ENCODE measurements at places on chromosomes 3 and 15.
A peak's percentile ranks its signal among the peaks of the same experiment; 100 is the strongest.

- DNase-seq = no peak
Observed at GRCh38 chr3:138801792-138802191, 32.9 kb downstream of the PIK3CB start.

DNA sequence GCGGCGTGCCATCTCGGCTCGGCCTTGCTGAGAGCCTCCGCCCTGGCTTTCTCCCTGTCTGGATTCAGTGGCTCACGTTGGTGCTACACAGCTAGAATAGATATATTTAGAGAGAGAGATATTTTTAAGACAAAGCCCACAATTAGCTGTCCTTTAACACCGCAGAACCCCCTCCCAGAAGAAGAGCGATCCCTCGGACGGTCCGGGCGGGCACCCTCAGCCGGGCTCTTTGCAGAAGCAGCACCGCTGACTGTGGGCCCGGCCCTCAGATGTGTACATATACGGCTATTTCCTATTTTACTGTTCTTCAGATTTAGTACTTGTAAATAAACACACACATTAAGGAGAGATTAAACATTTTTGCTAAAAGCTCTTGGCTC lies 54.1 kb downstream of the PLXNA1 start:
- no peak for DNase-seq

DNA sequence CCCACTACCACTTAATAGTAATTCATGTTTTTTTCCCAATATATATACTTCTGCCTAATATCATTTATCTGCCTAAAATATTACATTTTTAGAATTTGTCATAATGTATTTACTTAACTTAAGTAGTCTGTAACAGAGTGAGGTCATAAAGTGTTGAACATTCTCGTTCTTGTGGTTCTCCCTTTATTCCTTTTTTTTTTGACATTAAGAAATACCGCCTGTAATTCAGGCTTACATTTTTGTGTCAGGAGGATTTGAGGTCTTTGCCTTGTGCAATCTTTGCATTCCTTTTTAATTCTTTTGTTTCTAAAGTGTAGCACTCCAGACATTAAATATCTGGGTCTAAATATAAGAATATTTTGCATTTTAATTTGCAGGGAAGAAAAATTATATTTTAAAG lies 315.4 kb downstream of the PTPRG start:
- no peak for DNase-seq

GRCh38 chr15:75721480-75721922 lies 8.9 kb upstream of the CSPG4 start:
- no peak for DNase-seq

GRCh38 chr3:127886956-127887231 lies 28.1 kb upstream of the KBTBD12 start:
- no peak for DNase-seq

GRCh38 chr3:157465741-157466140 lies 29.1 kb downstream of the PTX3 start:
- no peak for DNase-seq

GRCh38 chr3:59456852-59457485 lies 407.1 kb upstream of the CFAP20DC start:
- no peak for DNase-seq

DNA sequence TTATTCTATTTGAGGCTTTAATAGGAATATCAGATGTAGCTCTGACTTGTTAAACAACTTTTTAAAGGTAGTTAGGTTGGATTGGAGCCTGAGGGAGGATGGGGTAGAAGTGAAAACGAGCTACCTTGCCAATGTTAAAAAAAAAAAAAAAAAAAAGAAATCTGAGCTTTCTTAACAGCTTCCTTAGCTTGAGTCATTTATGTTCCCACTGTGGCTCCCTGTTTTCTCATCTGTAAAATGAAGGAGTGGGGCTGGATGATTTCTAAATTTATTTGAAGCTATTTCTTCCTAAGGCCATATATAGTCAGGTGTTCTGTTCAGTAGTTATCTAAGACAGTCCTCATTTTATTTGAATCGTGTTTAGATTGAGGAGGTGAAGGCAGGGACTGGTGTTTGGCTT lies 105.7 kb downstream of the EDEM1 start:
- DNase-seq = no peak

DNA sequence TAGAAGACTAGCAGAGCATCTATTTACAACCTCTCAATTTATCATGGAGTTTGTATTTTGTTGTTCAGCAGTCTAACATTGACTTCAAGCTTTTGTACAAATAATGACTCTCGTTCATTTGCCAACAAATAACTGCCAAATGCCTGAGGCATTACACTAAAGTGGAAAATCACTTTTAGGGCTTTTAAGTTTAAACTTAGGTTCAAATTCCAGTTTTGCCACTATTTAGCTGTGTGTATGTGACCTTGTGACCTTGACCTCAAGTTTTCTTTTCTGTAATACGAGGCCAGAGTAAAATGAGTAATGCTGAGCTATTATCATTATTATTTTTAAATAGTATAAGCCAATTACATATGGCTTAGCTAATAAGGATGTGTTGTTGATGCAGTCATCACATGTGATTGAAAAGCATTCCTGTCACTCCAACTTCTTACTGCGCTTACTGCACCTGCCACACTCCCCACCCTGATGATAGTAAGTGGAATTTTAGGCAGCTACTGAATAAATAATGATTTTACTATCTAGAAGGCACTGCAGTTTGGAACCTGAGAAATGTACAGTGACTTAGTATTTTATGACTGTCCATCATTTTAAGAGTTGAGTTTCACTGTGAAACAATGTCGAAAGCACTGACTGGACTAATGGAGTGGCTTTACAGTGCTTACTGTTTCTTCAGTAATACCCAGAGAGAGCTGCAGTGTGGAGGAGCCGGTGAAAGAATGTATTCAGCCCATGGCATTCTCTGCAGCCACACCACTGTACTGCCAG lies 16.3 kb downstream of the ARL8B start:
- no peak for DNase-seq

DNA sequence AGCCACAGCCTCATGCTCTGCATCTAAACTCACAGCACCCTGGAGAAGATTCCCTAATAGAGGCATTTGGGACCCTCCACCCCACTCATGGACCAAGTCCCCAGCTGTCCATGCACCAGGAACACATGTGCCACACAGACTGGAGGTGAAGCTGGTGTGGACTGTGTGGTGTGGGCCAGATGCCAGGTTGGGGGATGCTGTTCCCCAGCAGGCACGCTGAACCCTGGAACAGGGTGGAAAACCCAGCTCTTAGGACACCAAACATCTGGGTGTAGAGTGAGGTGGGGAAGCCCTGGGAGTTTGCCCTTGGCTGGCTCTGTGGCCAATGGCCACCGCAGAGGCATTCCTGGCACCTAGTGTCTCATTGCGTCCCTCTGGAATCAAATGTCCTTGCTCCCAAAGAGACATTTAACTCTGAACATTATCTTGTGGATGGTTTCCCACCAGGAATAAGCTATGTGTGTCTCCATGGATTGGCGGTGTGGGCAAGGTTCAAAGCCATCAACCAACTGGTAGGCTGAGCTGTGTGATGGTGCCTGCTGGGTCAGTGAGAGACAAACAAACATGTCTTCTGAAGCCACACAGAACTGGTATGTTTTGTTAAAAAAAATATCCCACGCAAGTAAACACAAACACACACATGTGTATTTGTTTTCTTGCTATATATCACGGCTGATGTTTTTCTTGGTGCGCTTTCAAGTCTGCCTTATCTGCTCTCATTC lies 65.0 kb downstream of the EXOG start:
- DNase-seq = no peak

GRCh38 chr3:111884411-111885018 lies 25.4 kb downstream of the PHLDB2 start:
- DNase-seq = no peak

GRCh38 chr15:93610944-93611343 lies 521.9 kb upstream of the RGMA start:
- DNase-seq = no peak

GRCh38 chr3:105829229-105829628 lies 39.6 kb downstream of the CBLB start:
- peak; percentile 10 for DNase-seq

DNA sequence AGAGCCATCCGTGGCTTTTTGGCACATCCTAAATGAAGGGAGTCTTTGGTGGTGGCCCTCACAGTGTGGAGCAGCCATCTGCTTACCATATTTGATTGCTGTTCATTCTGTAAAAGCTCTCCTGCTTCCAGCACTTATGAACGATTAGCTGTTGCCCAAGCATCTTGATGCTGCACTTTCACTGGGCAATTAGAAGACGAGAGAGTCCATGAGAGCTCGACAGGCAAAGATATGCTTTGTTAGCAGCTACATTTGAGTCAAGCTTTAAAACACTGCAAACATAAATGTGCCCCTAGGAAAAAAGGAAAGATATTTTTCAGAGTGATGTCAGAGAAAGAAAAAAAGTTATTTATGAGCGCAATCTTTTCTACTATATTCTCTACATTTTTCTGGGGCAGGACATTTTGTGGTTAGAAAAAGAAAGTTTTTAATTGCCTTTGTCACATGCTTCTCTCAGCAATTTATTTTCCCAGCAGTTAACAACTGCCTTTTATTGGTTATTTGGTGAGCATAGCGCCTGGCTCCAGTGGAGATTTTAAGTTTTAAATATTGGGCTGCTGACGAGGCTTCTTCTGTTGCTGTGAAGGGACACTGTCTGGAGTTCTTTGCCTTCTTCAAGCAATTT lies 468.4 kb downstream of the C3orf38 start:
- no peak for DNase-seq

GRCh38 chr15:81118361-81118760 lies 15.7 kb upstream of the CFAP161 start:
- DNase-seq = no peak

- no peak for DNase-seq
Observed at GRCh38 chr3:177119829-177120228, 77.5 kb downstream of the TBL1XR1 start.

DNA sequence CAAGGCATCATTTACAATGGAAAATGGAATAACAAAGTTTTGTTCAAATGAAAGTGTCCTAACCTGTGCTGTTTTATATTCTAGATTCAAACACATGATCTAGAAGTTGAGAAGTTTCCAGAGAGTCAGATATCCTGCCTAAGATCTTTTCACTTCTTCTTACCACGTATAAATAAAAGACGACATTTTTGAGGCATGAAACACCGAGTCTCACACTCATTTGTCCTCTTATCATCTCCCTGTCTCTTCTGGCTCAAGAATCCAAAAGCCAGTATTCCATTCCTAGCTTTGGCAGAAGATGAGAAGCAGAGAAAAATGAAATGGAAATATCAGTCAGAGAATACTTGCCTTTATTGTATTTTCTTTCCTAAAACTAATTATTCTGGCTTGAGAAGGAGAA lies 738.6 kb upstream of the NR2F2 start:
- no peak for DNase-seq

GRCh38 chr3:10085738-10086137 lies 22.3 kb downstream of the FANCD2OS start:
- no peak for DNase-seq

GRCh38 chr3:63955036-63955650 lies 43.0 kb upstream of the SCAANT1 start:
- no peak for DNase-seq

- DNase-seq = no peak
Observed at GRCh38 chr3:5251196-5251583, 63.7 kb downstream of the EDEM1 start.

DNA sequence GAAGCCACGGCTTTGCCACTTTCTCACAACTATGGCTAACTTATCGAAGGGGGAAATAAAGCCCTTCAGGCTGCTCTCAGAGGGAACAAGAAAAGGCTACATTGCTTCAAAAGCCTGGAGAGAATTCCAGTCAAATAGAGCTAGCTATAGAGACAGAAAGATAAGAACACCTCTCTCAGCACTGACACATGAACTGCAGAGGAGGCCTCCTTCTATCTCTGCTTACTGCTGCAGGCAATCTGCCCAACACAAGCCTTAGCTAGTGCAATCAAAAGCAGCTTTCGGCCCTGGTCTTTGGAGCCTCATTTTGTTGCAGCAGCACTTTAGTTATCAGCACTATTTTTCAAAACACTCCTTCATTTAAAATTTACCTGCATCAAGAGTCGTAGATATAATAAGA lies 118.4 kb upstream of the ROBO1 start:
- DNase-seq = no peak

GRCh38 chr3:175307642-175308041 lies 448.5 kb downstream of the NAALADL2 start:
- DNase-seq = no peak

DNA sequence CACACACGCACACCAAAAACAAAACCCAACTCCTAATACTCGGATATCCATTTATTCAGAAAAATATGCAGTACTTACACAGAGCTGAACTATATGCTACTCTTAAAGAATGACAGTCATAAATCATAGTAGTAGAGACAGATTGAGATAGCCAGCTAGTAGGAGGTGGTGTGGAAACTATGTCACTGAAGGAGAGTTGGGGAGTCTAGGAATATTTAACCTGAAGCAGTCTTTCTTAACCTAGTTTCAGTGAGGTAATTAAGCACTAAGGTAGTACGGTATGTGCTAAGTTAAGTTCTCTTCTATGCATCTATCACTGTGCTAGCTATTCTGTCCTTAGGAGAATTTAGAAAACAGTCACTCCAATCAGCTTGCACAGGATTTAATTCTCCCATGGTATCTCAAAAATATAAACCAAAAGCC lies 54.2 kb downstream of the ANKRD28 start:
- DNase-seq = no peak

- DNase-seq = no peak
Observed at GRCh38 chr3:72196377-72196929, 411.5 kb upstream of the PROK2 start.

DNA sequence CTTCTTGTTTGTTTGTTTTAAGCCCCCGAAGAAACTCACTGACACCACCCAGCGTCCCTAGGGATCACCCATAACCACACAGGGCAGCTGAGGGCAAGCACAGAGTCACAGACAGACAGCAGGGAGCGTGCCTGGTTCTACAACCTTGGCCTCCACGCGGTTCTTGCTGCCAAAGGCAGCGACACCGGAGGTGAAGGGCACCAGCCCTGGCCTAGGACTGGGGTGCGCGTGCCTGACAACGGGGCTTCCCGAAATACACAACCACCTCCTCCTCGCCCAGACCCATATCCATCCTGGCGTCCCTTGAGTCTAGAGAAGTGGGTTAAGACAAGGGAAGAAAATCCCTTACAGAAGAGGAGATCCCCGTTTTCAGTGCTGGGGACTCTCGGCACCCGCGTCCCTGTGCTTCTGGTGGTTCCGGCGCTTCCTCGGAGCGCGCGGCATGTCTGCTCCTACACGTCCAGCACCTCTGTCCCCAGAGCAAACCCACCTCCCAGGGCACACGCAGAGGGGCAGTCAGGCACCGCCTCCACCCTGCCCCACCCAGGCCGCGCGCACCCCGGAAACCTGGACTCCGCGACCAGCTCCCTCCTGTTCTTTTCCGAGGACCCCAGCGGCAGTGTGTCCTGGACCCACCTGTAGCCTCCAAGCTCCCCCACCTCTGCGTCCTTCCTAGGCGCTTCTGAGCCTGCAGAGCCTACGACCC lies 911 bp downstream of the RFTN1 start:
- peak; percentile 39 for DNase-seq

GRCh38 chr3:23076437-23076836 lies 126.7 kb upstream of the UBE2E2 start:
- DNase-seq = no peak

DNA sequence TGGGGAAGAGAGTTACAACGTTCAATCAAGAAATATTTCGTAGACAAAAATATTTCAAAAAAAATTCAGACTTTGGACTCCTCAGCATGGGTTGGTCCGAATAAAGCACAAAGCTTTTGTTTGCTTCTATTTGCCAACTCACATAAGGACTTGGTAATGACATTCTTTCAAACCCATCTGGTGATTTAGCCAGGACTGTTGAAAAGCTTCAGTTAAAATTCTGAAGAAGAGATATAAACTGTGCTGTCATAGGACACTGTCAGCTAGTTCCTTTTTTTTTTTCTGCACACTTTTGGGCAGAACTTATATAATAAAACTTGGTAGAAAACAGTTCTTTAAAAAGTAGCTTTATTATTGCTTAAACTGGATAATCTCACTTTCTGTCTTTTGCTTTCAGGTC lies 660.8 kb upstream of the SGO1 start:
- no peak for DNase-seq

GRCh38 chr3:142858043-142858442 lies 30.8 kb downstream of the PCOLCE2 start:
- no peak for DNase-seq

All from stimulated activated naive CD4-positive, alpha-beta T cell treated with Interleukin-2 at 50 U/mL for 16 hours (primary cell).